ENCODE measurements at places on chromosomes 4 and X. TPM values are rescaled to one million over a fixed set of nuclear protein-coding genes. Genes with fewer than 3 reads are reported as not detected.

PNMA3 gene
- not detected for polyA plus RNA-seq

SFRP2 gene
- polyA plus RNA-seq: not detected

FAM13A gene
- 2.3 TPM for polyA plus RNA-seq

H2AZ1 gene
- 275 TPM for polyA plus RNA-seq

GAGE12E gene
- not detected for polyA plus RNA-seq

BEND2 gene
- 0.24 TPM for polyA plus RNA-seq

CYBB gene
- 122 TPM for polyA plus RNA-seq

ASMT gene
- polyA plus RNA-seq: 1.8 TPM

GABRQ gene
- not detected for polyA plus RNA-seq

TMPRSS11A gene
- not detected for polyA plus RNA-seq

TCP11X2 gene
- polyA plus RNA-seq: not detected

EREG gene
- not detected for polyA plus RNA-seq

DCTD gene
- polyA plus RNA-seq: 101 TPM

MAGEA2 gene
- not detected for polyA plus RNA-seq

USP27X gene
- polyA plus RNA-seq: 0.23 TPM

P2RY4 gene
- not detected for polyA plus RNA-seq

RTL3 gene
- not detected for polyA plus RNA-seq

DUX4 gene
- not detected for polyA plus RNA-seq

SLC26A1 gene
- 0.70 TPM for polyA plus RNA-seq

PCDH10 gene
- polyA plus RNA-seq: not detected

SATL1 gene
- 0.05 TPM for polyA plus RNA-seq

TLR10 gene
- 183 TPM for polyA plus RNA-seq

MAGEA12 gene
- not detected for polyA plus RNA-seq

SOX3 gene
- not detected for polyA plus RNA-seq

ENAM gene
- polyA plus RNA-seq: 1.7 TPM

FAT4 gene
- polyA plus RNA-seq: not detected

SULT1B1 gene
- 0.31 TPM for polyA plus RNA-seq

CLDN34 gene
- polyA plus RNA-seq: not detected

RAB39B gene
- 5.2 TPM for polyA plus RNA-seq

GABRE gene
- polyA plus RNA-seq: not detected

GPR119 gene
- not detected for polyA plus RNA-seq

SPP1 gene
- polyA plus RNA-seq: not detected

REPS2 gene
- 1.3 TPM for polyA plus RNA-seq

PDCL2 gene
- polyA plus RNA-seq: not detected

CYSLTR1 gene
- 63.8 TPM for polyA plus RNA-seq

EXOC1 gene
- polyA plus RNA-seq: 13.2 TPM

PABPC1L2A gene
- not detected for polyA plus RNA-seq

TIGD4 gene
- 0.28 TPM for polyA plus RNA-seq

ZNF185 gene
- 2.0 TPM for polyA plus RNA-seq

STAP1 gene
- polyA plus RNA-seq: 110 TPM

CCNA2 gene
- 0.24 TPM for polyA plus RNA-seq

EFHC2 gene
- polyA plus RNA-seq: not detected

NHSL2 gene
- 0.83 TPM for polyA plus RNA-seq

GABRG1 gene
- not detected for polyA plus RNA-seq

VSIG1 gene
- 7.7 TPM for polyA plus RNA-seq

UBQLN2 gene
- 37.5 TPM for polyA plus RNA-seq

JCHAIN gene
- polyA plus RNA-seq: 1,651 TPM

TACR3 gene
- not detected for polyA plus RNA-seq

DRD5 gene
- polyA plus RNA-seq: not detected

PDGFC gene
- not detected for polyA plus RNA-seq

ARHGAP36 gene
- polyA plus RNA-seq: not detected

MMRN1 gene
- 0.18 TPM for polyA plus RNA-seq

PFKFB1 gene
- not detected for polyA plus RNA-seq

IGSF1 gene
- polyA plus RNA-seq: not detected

HAND2 gene
- not detected for polyA plus RNA-seq

TRIM61 gene
- polyA plus RNA-seq: 1.9 TPM

LRP2BP gene
- 0.89 TPM for polyA plus RNA-seq

TMEM271 gene
- polyA plus RNA-seq: not detected

ZNF157 gene
- polyA plus RNA-seq: 0.44 TPM
